ENCODE measurements at places on chromosomes 5 and 9. TPM values are rescaled to one million over a fixed set of nuclear protein-coding genes. Genes with fewer than 3 reads are reported as not detected.

The WDR31 gene
- 10.9 TPM for total RNA-seq

DNA sequence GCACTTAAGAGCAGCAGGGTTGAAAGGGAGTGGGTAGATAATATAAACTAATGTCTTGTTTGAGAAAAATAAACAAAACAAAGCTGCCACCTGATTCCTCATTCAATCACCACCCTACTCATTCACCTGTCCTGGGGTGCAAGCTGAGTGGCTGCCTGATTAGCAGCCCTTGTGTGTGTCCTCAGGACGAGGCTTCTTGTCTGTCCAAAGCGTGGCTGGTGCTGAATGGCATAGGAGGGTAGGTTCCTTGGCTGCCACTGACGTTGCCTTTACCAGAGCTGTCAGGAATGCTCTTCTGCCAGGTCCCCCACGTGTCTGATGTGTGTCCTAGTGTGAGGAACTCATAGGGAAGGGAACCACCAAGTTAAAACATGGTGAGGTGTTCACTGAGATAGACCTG lies 146.6 kb upstream of the SLC24A2 start:
- no peak for DNase-seq

- DNase-seq = no peak
These were observed 102.0 kb upstream of the NREP start for GRCh38 chr5:111859031-111859430.

The CDH12 gene
- total RNA-seq = not detected

DNA sequence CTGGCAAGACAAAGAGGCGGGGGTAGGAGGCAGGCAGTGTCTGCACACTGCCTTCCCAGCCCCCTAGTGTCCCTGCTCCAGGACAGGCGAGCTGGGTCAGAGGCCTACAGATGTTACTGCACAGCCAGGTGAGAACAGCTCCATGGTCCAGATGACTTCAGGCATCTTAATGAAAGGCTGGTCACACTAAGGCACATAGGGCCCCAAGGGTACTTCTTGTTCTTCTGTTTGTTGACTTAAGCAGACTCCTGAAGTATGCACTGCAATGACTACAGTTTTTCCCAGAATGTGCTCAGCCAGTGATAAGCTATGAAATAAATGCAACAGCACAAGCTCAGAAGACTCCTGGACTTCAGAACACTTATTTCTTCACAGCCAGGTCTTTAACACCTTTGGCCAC lies 27.4 kb downstream of the ATPSCKMT start:
- no peak for DNase-seq

DNA sequence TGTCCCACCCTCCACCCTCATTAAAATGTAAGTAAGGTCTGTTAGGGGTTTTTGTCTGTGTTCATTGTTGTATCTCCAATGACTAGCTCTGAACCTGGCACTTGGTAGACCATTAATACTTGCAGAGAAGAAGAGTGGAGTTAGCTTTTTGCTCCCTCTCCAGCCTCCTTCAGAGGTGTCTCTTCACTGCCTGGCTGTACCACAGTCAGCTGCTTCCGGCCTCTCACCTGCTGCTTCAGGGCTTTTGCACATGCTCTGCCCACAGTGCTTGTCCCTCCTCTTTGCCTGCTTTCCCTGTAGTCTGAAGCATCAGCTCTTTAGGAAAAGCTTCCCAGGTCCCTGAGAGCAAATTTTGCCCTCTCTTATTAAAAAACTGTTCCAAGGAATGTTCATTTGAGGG lies 83.6 kb downstream of the SNX24 start:
- no peak for DNase-seq

- DNase-seq = no peak
These were observed 1.6 kb downstream of the ZNF366 start for GRCh38 chr5:72505539-72506157.

GRCh38 chr9:101966691-101967090 lies 228.2 kb upstream of the GRIN3A start:
- no peak for DNase-seq

The PCDHGB5 gene
- total RNA-seq = 13.9 TPM

DNA sequence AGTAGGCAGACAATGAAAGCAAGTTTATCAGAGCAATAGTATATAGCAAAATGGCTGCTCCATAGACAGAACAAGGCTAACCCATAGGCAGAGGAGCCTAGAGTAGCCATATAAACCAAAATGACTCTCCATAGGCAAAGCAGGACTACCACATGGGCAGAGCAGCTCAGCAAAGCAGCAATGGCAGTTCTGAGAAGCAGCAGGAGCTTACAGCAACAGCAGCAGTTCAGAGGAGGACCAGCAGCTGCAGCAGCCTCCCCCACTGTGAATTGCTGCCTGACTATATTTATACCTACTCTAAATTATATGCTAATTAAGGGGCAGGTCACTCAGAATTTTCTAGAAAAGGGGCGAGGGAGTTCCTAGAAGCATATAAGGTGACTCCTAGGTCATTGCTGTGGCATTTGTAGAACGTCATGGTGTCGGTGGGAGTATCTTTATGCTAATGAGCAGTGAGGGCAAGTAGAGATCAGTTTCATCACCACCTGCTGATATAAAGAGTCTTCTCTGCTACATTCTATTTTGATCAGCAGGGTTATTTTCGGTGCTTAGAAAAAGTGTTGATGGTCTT lies 1115.5 kb downstream of the DTWD2 start:
- DNase-seq = no peak

The KIF27 gene
- total RNA-seq = 3.0 TPM

The RNF180 gene
- 13.7 TPM for total RNA-seq

The PCDHB11 gene
- 1.9 TPM for total RNA-seq

DNA sequence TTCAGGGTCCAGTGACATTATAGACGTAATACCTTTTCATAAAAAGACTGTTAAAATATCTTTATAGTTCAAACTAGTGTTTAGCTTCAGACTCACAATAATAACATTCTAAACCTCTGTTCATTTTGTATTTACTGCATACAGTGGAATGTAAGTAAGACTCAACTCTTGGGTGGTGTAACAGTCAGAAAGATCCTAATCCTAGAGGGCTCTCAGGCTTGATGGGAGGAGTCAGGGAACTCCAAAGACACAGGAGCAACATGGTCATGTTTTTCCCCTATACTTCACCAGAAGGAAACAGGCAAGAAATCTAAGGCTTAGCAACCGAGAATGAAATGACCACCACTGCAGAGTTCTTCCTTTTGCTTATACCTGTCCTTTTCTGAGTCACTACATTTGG lies 82.6 kb downstream of the MRPS27 start:
- no peak for DNase-seq

GRCh38 chr9:92289708-92290390 lies 3.6 kb downstream of the IARS1 start:
- DNase-seq = no peak

- no peak for DNase-seq
These were observed 17.9 kb downstream of the TNFSF15 start for GRCh38 chr9:114787781-114788498.

The FOXI1 gene
- not detected for total RNA-seq

Data from cardiac septum (tissue), 1 donor.